ENCODE measurements at places on chromosomes 5 and 9. TPM values are rescaled to one million over a fixed set of nuclear protein-coding genes. Genes with fewer than 3 reads are reported as not detected.

TMEM250 gene
- 15.0 TPM for total RNA-seq

- DNase-seq, result no peak
- H3K27ac ChIP-seq, result no peak overlapping the region
- no peaks in the 10 kb centered on the region for H3K36me3 ChIP-seq
- H3K4me1 ChIP-seq, result no peaks in the 10 kb centered on the region
Observed at GRCh38 chr9:135422341-135422944, 57.1 kb upstream of the PPP1R26 start.

GFI1B gene
- total RNA-seq, result 0.24 TPM

NIPAL4 gene
- total RNA-seq, result not detected

DNA sequence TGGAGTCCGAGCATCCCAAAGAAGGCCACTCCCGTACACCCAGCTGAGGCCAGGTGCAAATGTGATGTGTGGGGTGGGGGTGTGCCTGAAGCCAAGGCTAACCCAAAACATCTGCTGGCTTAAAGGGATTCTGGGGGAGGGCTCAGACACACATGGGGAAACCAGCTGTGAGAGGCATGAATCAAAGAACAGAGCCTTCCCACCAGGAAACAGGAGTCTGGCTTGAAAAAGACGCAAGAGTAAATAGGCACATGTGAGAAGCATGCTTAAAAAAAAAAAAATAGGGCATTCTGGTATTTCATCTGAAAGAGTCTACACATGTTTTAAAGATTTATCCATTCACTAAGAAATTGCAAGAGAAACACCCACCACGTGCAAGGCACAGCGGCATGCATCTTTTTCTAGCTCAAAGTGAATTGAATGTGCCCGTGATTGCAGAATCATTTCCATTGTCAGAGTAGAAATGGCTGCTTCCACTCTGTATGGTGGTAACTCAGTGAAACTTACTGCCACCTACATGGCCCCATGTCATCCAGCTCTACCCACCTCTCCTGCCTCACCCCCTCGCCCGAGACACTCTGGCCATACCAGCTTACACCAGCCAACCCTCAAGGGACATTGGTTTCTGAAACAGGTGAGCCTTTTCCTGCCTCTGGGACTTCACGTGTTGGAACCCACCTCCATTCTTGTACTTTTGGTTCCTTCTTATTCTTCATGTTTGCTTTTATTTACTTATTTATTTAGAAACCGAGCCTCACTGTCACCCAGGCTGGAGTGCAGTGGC, 71.5 kb downstream of the SEMA5A start:
- H3K27ac ChIP-seq, result no peak overlapping the region
- H3K36me3 ChIP-seq, result no peaks in the 10 kb centered on the region
- H3K27me3 ChIP-seq, result no peaks in the 10 kb centered on the region
- no peak overlapping the region for H3K4me3 ChIP-seq

GRCh38 chr5:145904743-145905142, 31.6 kb upstream of the SH3RF2 start:
- H3K36me3 ChIP-seq, result no peaks in the 10 kb centered on the region
- no peak overlapping the region for H3K27ac ChIP-seq
- H3K4me1 ChIP-seq, result no peaks in the 10 kb centered on the region
- no peak for DNase-seq
- H3K4me3 ChIP-seq, result no peak overlapping the region

DNA sequence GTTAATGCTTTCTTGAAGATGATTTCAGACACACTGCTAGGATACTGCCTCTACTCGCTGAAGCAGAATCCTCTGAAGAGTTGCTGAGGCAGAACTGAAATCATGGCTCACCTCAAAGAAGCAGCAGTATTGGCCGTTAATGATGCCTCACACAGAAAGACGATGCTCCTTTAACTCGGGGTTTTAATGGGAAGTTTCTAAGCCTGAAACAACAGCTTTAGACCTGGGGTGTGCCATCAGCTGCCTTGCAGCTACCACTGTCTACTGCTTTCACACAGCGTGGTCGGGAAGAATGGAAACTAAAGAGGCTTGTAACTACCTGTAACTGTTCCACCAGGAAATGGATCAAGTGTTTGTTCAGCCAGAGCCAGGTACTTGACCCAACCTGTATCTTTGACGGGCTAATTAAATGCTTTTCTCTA, at the start of gene CTXN3:
Gene CTXN3, plus strand, starts transcription at position 65 of the 422 bp plus-strand sequence. CDS start 8,440 bp downstream, outside the sequence.
- no peaks in the 10 kb centered on the region for H3K4me1 ChIP-seq
- no peaks in the 10 kb centered on the region for H3K36me3 ChIP-seq
- no peak within 1 kb of the TSS for H3K4me3 ChIP-seq
- no peak for DNase-seq
- no peak within 1 kb of the TSS for H3K27ac ChIP-seq
- H3K27me3 ChIP-seq, result no peaks in the 10 kb centered on the region

- peak overlapping the region; percentile 78 for H3K27ac ChIP-seq
Observed at GRCh38 chr5:34929720-34930461, 532 bp downstream of the DNAJC21 start.

PLGRKT gene
- 12.5 TPM for total RNA-seq

- no peaks in the 10 kb centered on the region for H3K4me1 ChIP-seq
- no peaks in the 10 kb centered on the region for H3K36me3 ChIP-seq
- no peaks in the 10 kb centered on the region for H3K27me3 ChIP-seq
- peak overlapping the region; percentile 10 for H3K27ac ChIP-seq
- no peak for DNase-seq
- H3K4me3 ChIP-seq, result no peak overlapping the region
Observed at GRCh38 chr5:141521244-141521781, 32.4 kb downstream of the PCDHGC5 start.

DNA sequence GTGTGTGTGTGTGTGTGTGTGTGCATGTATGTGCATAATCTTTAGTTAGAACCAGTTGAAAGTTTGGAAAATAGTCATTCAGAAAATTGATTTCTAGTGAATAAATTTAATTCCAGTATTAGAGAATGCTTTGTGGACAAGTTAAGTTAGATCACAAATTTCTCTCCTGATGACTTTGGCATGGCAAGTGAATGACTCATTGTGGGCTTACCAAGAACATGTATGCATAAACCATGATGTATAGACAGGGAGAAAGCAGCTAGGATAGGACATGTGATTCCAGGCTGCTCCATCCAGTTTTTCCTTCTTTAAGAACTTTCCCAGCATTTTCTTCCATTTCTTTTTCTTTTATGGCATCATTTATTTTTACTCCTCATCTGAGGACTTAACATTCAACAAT, 85.7 kb upstream of the SGCD start:
- no peak overlapping the region for H3K27ac ChIP-seq
- no peaks in the 10 kb centered on the region for H3K36me3 ChIP-seq
- DNase-seq, result no peak
- no peak overlapping the region for H3K4me3 ChIP-seq
- H3K27me3 ChIP-seq, result no peaks in the 10 kb centered on the region
- no peaks in the 10 kb centered on the region for H3K4me1 ChIP-seq

GRCh38 chr5:14153932-14154731, 11.0 kb downstream of the TRIO start:
- no peaks in the 10 kb centered on the region for H3K27me3 ChIP-seq
- H3K27ac ChIP-seq, result no peak overlapping the region
- H3K4me3 ChIP-seq, result no peak overlapping the region
- H3K4me1 ChIP-seq, result peaks cover 7% of the 10 kb centered on the region
- DNase-seq, result peak; percentile 42

DNA sequence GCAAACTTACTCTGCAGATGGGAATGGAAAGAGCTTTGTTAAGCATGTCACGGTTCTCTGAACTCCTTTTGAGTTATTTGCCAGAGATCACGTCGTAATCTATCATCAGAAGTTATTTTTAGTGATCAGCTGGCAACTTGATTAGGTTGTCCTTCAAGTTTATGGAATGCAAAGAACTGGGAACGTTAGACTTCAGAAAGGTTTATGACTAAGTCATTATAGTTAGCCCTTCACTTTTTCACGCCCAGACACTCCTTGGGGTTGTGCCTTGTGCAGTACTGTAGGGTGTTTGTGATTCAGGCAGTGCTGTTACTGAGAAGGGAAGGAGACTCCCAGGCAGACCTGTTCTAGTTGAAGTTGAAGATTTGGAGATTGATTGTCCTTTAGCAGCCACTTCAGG, 26.8 kb upstream of the PHF2 start:
- H3K4me3 ChIP-seq, result no peak overlapping the region
- H3K27ac ChIP-seq, result no peak overlapping the region
- H3K36me3 ChIP-seq, result peaks cover 55% of the 10 kb centered on the region
- H3K27me3 ChIP-seq, result no peaks in the 10 kb centered on the region
- H3K4me1 ChIP-seq, result no peaks in the 10 kb centered on the region

- H3K27ac ChIP-seq, result no peak overlapping the region
- H3K4me3 ChIP-seq, result no peak overlapping the region
- no peak for DNase-seq
- H3K27me3 ChIP-seq, result no peaks in the 10 kb centered on the region
Observed at GRCh38 chr5:7492371-7492770, 96.4 kb downstream of the ADCY2 start.

GRCh38 chr9:119264165-119264564, 105.1 kb downstream of the BRINP1 start:
- no peaks in the 10 kb centered on the region for H3K4me1 ChIP-seq
- no peak overlapping the region for H3K4me3 ChIP-seq

CD72 gene
- 2.6 TPM for total RNA-seq

F2R gene
- total RNA-seq, result 18.4 TPM

GRCh38 chr5:14326035-14326903, 183.1 kb downstream of the TRIO start:
- no peaks in the 10 kb centered on the region for H3K27me3 ChIP-seq
- no peak overlapping the region for H3K27ac ChIP-seq
- DNase-seq, result no peak
- no peaks in the 10 kb centered on the region for H3K36me3 ChIP-seq
- H3K4me1 ChIP-seq, result no peaks in the 10 kb centered on the region
- H3K4me3 ChIP-seq, result no peak overlapping the region

SPINK4 gene
- not detected for total RNA-seq

- no peak overlapping the region for H3K4me3 ChIP-seq
- DNase-seq, result no peak
- no peaks in the 10 kb centered on the region for H3K4me1 ChIP-seq
- no peaks in the 10 kb centered on the region for H3K27me3 ChIP-seq
Observed at GRCh38 chr9:91418215-91418610, 5.4 kb downstream of the NFIL3 start.

GABRA6 gene
- total RNA-seq, result not detected

- DNase-seq, result peak; percentile 74
- peaks cover 76% of the 10 kb centered on the region for H3K4me1 ChIP-seq
- H3K27ac ChIP-seq, result peak overlapping the region; percentile 98
- no peak overlapping the region for H3K4me3 ChIP-seq
Observed at GRCh38 chr9:109251080-109251775, 69.6 kb downstream of the EPB41L4B start.

DNA sequence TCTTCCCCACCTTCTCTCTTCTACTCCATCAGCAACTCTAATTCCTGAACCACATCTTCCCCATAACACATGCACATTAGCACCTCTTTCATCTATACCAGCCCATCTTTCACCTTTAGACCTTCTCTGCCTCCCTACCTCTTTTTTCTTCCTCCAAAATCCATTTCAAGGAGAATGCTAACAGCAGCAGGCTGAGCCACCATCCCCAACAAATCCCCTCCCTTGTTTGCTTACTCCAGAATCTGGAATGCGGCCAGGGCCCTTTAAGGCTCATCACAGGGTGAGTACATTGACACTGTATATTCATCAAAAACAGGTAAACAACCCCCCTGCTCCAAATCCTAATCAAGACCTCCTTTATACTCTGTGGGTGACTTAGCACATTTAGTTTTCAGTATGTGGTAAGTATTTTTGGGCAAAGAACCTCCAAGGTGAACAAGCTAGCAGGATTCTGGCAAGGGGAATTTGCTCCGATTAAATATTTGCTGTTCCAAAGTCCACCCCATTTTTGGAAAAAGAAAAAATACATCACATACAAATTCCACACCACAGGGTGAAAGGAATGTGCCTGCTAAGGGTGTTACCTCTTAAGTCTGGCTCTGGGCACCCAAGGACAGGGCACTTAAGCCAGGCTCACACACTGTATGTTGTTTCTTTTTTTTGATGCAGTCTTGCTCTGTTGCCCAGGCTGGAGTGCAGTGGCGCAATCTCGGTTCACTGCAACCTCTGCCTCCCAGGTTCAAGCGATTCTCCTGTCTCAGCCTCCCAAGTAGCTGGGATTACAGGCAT, 71.4 kb downstream of the SERINC5 start:
- H3K4me3 ChIP-seq, result no peak overlapping the region
- no peaks in the 10 kb centered on the region for H3K4me1 ChIP-seq
- H3K27ac ChIP-seq, result peak overlapping the region; percentile 77
- H3K27me3 ChIP-seq, result no peaks in the 10 kb centered on the region
